ENCODE measurements at places on chromosomes 4 and X.

GRCh38 chr4:149353241-149353640 is 462.4 kb downstream of the IQCM start:
- no peak for DNase-seq

DNA sequence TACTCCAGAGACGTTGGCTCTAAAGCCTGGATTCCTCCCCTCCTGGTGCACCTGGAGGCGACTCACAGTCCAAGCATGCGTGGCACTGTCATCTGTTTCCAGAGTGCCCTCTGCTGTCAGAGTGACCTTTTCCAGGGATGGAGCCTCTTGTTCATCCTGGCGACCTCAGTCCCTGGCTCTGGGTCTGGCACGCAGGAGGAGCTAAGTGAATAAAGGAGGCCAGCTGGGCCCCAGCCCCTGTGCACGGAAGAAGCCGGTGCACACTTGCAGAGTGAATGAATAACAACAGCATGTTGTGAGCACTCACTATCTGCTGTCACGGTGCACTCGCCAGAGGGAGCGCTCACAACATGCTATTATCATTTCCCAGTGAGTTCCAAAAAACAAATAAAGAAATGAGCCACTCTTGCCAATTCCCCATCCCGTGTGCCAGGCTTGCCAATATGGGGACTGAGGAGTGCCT is 27.8 kb upstream of the PSAPL1 start:
- DNase-seq = peak; percentile 76

DNA sequence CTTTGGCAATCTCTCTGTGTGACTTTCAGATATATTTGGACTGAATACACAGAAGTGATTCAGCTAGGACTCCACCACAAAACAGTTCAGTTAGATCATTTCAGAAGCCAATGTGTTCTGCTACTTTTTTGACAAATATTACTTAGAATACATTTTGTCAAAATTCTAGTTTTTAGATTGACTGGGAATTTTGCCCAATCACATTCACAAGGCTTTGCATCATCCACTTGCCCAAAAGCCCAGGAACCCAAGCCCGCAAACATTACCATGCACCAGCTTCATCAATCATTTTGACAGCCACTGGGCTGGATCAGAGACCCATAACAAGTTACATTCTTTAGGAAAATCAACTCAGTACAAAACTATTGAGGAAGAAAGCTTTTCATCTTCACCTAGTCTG is 256.6 kb upstream of the NDST3 start:
- no peak for DNase-seq

DNA sequence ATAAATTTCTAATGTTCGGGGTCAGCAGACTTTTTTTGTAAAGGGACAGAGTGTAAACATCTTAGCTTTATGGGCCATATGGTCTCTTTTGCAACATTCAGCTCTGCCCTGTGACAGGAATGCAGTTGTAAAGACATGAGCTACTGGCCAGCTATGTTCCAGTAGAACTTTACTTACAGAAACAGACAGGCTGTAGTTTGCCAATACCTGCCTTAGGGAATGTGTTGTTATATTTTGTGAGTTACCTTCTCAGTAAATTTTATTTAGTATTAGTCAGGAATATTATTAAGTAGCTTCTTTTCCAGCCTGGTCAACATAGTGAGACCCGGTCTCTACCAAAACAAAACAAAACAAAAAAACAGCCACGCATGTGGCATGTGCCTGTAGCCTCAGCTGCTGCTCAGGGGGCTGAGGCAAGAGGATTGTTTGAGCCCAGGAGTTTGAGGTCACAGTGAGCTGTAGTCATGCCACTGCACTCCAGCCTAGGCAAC is 48.7 kb downstream of the HTT start:
- DNase-seq = no peak

- no peak for DNase-seq
Observed at GRCh38 chrX:19515615-19516105, 352 bp upstream of the MAP3K15 start.

- peak; percentile 6 for DNase-seq
Observed at GRCh38 chr4:11011249-11011648, 326.7 kb upstream of the CLNK start.

- no peak for DNase-seq
Observed at GRCh38 chr4:1092026-1092982, 21.1 kb downstream of the RNF212 start.

DNA sequence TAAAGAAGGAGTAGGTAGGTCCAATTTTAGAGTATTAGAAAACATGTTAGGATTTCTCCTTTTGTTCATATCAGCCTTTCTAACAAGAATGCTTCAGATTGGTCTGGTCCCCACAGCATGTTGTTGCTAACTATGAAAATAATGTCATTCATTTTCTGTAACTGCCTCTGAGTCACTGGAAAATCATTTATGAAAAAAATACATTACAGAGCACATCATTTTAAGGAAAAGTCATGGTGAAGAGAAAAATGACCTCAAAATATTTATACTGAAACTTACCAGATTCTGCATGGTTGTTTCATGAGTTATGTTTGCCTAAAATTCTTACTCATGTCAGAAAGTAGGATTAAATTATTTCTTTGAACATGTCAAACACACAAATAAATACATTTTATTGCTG is 35.2 kb downstream of the DTHD1 start:
- DNase-seq = no peak

DNA sequence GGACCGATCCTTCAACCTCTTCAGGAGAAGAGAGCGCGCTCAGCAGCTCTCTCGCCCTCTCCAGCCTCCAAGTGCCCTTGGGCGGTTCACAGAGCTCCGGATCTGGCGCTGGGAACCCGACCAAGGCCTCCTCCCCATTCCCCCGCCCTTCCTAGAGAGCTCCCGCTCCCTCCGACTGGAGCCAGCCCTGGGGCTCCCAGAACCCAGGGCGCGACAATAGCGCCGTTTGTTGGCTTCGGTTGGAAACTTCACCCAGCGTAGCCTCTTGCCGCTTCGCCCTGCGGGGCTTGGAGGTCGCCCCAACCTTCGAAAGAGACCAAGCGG is 3.1 kb upstream of the SOX3 start:
- DNase-seq = no peak

GRCh38 chr4:149523039-149523438 is 292.6 kb downstream of the IQCM start:
- no peak for DNase-seq

DNA sequence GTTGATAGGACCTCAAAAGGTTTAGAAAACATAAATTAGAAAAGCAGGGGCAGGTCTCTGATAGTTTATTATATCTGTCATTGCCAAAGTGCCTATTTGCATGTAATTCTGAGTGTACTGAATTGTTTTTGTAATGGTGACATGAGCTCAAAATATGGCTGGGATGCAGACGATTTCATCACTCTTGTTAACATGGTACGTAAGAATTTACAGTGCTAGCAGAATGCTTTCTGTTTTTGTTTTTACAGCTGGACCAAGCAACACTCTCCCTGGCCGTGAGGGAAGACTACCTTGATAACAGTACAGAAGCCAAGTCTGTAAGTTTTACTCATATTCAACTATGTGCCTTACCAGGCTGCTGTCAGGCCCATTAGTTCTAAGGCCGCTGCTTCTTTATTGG is 58.1 kb downstream of the PHEX start:
- no peak for DNase-seq

DNA sequence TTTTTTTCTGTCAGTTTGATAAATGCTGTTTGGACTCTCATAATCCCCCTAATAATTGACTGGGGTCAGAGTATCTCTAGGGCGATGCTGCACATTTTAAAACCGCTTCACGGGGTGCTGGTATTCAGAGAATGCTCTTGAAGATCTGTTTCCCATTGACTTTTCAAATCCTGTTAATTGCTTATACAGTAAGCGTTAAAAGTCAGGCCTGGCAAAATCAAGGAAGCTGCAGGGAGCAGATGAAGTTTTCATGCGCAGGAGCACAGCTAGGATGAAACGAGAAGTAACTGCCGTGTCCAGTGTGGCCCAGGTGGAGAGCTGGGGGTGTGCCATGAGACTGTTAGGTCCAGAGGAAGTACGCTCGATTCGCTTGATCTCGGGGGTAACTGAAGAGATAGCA is 312.9 kb downstream of the TRIML1 start:
- DNase-seq = no peak

GRCh38 chr4:139933541-139933940 is 220.4 kb downstream of the MAML3 start:
- DNase-seq = no peak

- DNase-seq = no peak
Observed at GRCh38 chr4:57344296-57344695, 234.1 kb upstream of the IGFBP7 start.

DNA sequence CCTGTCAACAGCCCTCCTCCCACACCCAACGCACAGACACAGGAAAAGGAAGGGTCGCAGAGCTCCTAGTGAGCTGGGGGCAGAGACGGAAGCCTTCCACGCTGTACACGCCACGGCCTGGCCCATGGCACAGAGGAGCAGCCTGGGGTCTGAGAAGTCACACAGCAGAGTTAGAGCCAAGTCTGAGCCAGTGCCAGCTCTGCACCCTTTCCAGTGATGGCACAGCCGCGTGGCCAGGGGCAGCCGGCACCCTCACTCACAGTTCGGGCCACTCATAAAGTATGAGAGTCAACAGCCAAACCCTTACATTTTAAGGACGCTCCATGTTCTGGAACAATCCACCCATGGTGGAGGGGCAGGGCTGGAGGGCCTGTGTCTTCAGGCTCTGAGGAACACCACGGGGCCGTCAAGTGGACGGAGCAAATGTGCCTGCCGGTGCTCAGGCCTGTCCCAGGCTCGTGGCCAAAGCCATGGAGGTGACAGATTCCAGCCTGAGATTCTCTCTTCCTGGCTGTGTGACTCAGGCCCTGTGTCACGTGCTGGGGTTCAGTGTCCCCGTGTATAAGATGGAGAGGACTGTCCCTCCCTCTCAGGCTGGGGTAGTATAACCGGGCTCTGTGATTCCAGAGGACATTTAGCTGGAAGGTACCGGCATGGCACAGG is 91.2 kb downstream of the ABLIM2 start:
- no peak for DNase-seq

DNA sequence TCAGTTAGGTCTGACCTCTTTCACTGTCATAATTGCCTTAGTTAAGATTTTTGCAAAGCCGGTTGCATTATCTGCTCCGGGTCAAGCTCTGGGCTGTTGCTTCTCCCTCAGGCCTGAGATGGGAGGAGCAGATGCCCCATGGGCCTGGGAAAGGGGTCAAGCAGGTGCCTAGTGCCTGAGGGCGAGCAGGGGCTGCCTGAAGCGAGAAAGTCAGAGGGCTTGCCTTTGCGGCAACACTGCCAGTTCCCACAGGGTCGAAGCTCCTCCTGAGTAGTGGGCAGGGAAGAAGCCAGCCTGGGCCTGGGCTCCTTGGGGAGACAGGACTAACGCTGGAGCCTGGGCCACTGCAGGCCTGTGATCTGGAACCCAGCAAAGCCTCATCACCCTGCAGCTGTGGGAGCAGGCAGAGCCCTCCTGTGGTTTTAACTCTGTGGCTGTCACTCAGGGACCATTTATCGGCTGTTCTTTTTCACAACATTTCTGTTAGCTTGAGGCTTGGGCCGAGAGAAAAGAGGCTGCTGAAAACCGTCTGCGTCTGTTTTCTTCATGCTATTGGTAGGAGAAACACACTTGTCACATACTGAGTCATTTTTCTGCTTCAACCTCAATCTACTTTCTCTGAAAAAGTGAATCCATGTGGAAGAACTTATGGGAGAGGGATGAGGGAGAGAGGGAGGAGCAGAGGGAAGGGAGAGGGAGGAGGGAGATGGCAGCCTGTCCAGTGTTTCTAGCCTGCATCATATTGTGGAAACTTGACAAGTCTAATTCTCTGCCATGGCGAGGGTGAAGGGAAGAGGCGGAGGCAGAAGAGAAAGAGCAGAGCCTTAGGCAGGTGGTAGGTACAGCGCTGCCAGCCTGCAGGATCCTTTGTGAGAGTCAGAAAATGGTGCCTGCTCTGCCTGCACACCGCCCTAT is 68.4 kb downstream of the RHOH start:
- no peak for DNase-seq

- no peak for DNase-seq
Observed at GRCh38 chr4:96052827-96053226, 212.9 kb downstream of the PDHA2 start.

DNA sequence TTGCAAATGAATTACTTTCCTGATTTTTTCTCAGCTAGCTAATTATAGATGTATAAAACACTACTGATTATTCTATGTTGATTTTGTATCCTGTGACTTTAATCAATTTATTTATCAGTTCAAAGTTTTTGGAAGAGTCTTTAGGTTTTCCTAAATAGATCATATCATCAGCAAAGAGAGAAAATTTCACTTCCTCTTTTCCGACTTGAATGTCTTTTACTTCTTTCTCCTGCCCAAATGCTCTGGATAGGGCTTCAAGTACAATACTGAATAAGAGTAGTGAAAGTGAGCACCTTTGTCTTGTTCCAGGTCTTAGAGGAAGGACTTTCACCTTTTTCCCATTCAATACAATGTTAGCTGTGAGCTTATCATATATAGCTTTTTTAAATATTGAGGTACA is 417.9 kb downstream of the PDGFC start:
- no peak for DNase-seq

DNA sequence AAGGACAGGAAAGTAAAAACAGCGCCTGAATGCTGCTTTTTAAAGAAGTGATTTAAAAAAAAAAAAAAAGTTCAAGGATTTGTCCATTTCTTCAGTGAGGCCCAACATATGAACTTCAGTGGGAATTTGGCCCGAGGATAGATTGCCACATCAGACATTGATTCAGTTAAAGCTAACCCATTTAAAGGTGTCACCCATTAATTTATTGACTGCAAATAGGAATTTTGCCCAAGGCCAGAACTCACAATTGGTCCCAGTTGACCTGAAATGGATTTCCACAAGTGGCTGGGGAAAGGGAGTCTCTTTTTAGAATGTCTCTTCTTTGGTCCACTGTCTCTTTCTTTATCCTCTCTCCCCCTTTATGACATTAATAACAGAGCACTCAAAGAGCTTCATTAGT is 86.5 kb upstream of the RPL34 start:
- no peak for DNase-seq

GRCh38 chrX:53262918-53263394 is 18.4 kb downstream of the IQSEC2 start:
- no peak for DNase-seq

DNA sequence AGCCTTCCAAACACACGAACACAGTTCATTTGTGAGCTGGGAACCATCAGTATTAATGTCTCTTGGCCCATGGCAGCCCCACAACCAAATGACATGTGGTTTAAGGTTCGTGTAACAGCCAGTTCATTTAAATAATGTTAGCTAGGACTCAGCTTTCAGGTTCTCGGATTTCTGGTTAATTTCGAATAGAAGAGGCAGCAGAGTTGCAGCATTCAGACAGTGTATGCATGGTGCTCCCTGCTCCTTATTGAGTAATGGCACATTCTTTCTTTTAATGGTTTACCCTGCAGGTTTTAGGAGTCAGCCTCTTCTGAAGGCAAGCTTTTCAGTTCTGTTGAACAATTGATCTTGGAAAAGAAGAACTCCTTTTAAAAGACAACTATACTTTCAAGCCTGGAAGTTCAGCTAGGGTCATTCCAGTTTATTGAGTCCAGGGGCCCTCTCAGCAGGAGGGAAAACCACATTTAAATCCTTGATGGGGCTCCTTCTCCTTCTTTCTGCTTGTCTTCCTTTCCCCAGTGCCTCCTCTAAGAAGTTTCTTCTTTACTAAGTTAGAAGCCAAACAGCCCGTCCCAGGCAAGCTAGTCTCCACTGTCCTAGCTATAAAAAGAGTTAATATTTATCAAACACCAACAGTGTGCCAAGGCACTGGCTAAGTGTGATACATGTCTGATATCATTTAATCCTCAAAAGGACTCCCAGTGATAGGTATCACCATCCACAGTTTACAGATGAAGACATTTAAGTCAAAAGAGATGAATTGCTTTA is 5.0 kb upstream of the RNF175 start:
- DNase-seq = no peak

Data from HuH-7 (cell line).